B cell (primary cell): ENCODE measurements at places on chromosomes 13 and 19. TPM values are rescaled to one million over a fixed set of nuclear protein-coding genes. Genes with fewer than 3 reads are reported as not detected.
A peak's percentile ranks its signal among the peaks of the same experiment; 100 is the strongest.

The B3GNT8 gene
- total RNA-seq, result 0.22 and 0.27 TPM in 2 replicates

The PDX1 gene
- not detected in 2 replicates for total RNA-seq

The ZSCAN1 gene
- not detected in 2 replicates for total RNA-seq

The GNA15 gene
- 0.37 TPM in 1 of 2 replicates, not detected in the other for total RNA-seq

The RASA3 gene
- 87.4 and 88.8 TPM in 2 replicates for total RNA-seq

The RFPL4A gene
- total RNA-seq, result not detected in 2 replicates

The ZNF440 gene
- total RNA-seq, result 22.4 and 23.4 TPM in 2 replicates

DNA sequence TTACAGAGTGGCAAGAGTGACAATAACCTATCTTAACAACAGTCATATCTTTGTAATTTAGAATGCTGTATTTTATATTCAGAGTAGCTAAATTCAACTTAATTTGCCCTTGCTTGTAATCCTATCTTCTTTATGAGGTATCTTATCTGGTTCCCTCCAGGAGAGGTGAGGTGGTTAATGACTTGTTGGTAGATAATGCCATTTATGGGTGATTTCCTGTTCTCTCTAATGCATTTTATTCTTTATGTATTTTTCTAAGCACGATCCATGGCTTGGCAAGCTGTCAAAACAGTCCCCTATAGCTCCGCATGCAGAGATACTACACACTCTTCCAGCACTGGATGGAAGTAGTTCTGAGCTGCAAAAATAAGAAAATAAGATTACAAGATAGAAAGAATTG lies 267.9 kb downstream of the LMO7 start:
- no peak overlapping the region for H3K27ac ChIP-seq
- no peak overlapping the region for H3K4me3 ChIP-seq
- no peak for DNase-seq
- H3K27me3 ChIP-seq, result no peaks in the 10 kb centered on the region
- H3K4me1 ChIP-seq, result no peaks in the 10 kb centered on the region

- peaks cover 20% of the 10 kb centered on the region for H3K4me1 ChIP-seq
- no peak overlapping the region for H3K4me3 ChIP-seq
- H3K27me3 ChIP-seq, result peaks cover 8% of the 10 kb centered on the region
- no peaks in the 10 kb centered on the region for H3K36me3 ChIP-seq
- no peak overlapping the region for H3K27ac ChIP-seq
Measured at GRCh38 chr13:24162604-24163003, 2.1 kb downstream of the SPATA13 start.

DNA sequence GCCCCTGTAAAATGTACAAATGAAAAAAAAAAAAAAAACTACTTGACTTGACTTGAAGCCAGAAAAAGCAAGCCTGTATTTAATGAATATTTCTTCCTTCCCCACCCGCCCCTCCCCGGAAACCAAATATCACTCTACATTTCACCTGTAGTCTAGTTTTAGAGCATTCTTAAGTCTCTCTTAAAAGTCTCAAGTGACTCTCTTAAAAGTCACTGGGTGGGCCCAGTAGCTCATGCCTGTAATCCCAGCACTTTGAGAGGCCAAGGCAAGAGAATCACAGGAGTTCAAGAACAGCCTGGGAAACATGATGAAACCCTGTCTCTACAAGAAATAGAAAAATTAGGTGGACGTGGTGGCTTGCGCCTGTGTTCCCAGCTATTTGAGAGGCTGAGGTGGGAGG lies 72.0 kb downstream of the TSC22D1 start:
- no peaks in the 10 kb centered on the region for H3K36me3 ChIP-seq
- H3K4me3 ChIP-seq, result no peak overlapping the region
- no peak overlapping the region for H3K27ac ChIP-seq
- H3K4me1 ChIP-seq, result no peaks in the 10 kb centered on the region
- no peaks in the 10 kb centered on the region for H3K27me3 ChIP-seq

GRCh38 chr13:67351909-67352308 lies 121.8 kb upstream of the PCDH9 start:
- no peak for DNase-seq
- no peaks in the 10 kb centered on the region for H3K27me3 ChIP-seq

- H3K4me1 ChIP-seq, result peaks cover 22% of the 10 kb centered on the region
- H3K4me3 ChIP-seq, result peak overlapping the region; percentile 4
- no peaks in the 10 kb centered on the region for H3K27me3 ChIP-seq
- peak overlapping the region; percentile 67 for H3K27ac ChIP-seq
- DNase-seq, result peak; percentile 73
Measured at GRCh38 chr19:17739121-17739875, 12.0 kb upstream of the FCHO1 start.

- peaks cover 8% of the 10 kb centered on the region for H3K4me1 ChIP-seq
- no peaks in the 10 kb centered on the region for H3K36me3 ChIP-seq
- H3K4me3 ChIP-seq, result no peak overlapping the region
- DNase-seq, result no peak
- H3K27me3 ChIP-seq, result no peaks in the 10 kb centered on the region
Measured at GRCh38 chr13:26266311-26266710, 12.4 kb downstream of the CDK8 start.

DNA sequence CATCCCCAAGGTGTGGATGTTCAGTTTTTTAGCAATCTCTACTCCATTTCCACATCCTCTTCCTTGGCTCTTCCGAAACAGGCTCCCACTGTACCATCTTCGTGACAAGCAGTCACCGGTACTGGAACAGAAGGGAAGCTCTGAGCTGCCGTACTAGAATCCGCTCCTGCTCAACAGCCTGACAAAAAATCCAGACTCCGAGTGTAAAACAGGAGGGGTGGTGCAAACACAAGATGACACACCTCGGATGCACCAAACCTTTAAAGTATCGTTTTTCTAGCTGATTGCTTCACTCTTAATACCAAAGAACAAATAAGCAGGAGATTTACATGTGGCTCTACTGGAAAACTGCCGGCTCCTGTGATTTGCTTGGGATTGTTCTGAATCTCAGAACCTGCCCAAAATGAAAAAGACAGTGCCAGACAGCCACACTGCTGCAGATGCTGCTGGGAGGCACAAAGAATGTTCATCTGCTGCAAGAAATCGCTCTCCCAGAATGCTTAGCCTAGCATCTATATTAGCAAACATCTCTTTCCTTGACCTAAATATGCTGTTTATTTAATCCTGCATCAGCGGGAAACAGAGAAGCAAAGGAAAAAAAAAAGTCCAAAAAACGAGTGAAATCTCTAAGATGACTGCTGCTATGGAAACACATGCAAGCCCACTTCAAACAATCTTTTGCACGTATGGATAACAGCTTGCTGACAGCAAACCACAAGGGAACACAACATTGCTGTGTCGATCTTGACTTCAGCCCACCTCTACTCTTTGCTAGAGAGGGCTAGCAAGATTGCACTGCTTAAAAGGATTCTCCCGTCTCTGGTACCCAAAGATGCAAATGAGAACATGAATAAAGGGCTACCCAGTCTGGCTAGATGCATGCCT lies 38.0 kb upstream of the DOCK9 start:
- DNase-seq, result no peak
- H3K27ac ChIP-seq, result no peak overlapping the region
- H3K4me1 ChIP-seq, result no peaks in the 10 kb centered on the region
- no peaks in the 10 kb centered on the region for H3K27me3 ChIP-seq
- no peaks in the 10 kb centered on the region for H3K36me3 ChIP-seq
- H3K4me3 ChIP-seq, result no peak overlapping the region

DNA sequence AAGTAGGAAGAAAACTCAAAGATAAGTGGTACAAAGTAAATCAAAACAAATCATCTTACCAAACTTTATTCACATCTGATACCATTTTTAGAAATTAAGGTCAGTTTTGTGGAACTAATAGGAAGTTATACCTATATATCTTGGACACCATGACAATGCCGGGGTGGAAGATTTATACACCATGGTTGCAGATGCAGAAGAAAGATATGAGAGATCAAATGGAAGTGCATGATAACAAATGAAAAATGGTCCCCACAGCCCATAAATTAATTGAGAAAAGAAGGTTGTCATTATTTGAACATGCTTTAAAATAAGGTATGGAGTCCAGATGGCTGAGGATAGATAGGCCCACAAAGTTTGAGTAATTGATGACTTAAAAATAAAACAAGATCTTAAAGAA lies 276.8 kb downstream of the TSHZ3 start:
- no peak for DNase-seq
- H3K4me3 ChIP-seq, result no peak overlapping the region
- H3K27me3 ChIP-seq, result no peaks in the 10 kb centered on the region
- no peaks in the 10 kb centered on the region for H3K36me3 ChIP-seq
- H3K4me1 ChIP-seq, result no peaks in the 10 kb centered on the region

DNA sequence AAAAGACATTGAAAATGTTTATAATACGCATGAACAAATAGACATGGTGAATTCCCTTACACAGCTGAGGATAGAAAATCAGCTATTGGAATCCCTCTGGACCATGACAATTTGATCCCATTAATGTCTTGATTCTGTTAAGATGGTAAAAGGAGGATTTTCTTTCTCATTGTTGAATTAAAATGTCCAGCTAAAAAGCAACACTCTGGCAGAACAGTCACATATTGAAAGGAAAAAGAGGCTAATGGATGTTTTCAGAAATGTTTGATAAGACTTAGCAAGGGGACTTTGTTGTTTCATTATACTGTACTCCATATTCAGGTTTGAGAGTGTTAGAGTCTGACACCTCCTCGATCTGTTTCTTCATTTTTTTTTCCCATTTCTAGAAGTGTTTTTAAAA lies 296.0 kb downstream of the OLFM4 start:
- no peak for DNase-seq
- H3K27ac ChIP-seq, result no peak overlapping the region
- H3K4me1 ChIP-seq, result no peaks in the 10 kb centered on the region
- H3K27me3 ChIP-seq, result no peaks in the 10 kb centered on the region

GRCh38 chr13:40438999-40439797 lies 227.2 kb downstream of the FOXO1 start:
- H3K4me1 ChIP-seq, result peaks cover 70% of the 10 kb centered on the region
- peak overlapping the region; percentile 6 for H3K4me3 ChIP-seq
- peak; percentile 64 for DNase-seq
- H3K27me3 ChIP-seq, result no peaks in the 10 kb centered on the region

- peaks cover 14% of the 10 kb centered on the region for H3K4me1 ChIP-seq
- no peak overlapping the region for H3K27ac ChIP-seq
- no peaks in the 10 kb centered on the region for H3K27me3 ChIP-seq
- peak; percentile 95 for DNase-seq
- H3K4me3 ChIP-seq, result peak overlapping the region; percentile 53
Measured at GRCh38 chr19:40529093-40529954, 47.3 kb upstream of the SHKBP1 start.

DNA sequence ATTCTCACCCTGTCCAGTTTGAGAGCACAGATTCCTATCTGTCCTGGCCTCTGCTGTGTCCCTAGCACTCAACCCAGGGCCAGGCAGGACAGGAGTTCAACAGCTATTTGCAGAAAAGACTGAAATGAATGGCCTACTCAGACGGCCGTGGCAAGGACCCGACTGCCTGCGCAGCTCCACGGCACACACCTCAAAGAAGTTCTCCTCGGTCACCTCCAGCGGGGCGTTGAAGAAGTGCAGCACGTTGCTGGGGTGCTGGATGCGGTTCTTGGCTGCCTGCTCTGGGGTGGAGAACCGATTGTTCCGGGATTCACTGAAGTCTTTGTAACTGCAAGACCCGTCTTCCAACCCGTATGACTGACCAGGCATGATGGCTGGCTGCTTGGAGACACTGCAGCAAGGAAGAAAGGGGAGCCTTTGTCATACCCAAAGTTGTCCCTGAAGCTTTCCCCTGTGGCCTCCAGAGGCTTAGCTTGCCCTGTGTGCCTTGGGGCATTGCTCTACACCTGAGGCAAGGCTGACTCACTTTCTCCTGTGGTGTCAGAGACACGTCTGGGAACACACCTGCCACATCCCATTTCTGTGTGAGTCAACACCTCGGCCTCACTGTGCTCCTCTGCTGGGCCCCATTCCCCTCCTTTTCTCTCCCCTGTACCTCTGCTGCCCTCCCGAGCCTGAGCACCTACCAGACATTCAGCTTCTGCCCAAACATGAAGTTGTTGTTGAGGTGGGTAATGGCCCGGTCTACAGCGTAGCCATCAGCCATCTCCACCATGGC lies 6.8 kb upstream of the ECH1 start:
- peaks cover 25% of the 10 kb centered on the region for H3K4me1 ChIP-seq
- no peaks in the 10 kb centered on the region for H3K27me3 ChIP-seq
- DNase-seq, result no peak

- H3K36me3 ChIP-seq, result no peaks in the 10 kb centered on the region
- H3K27ac ChIP-seq, result no peak overlapping the region
- H3K4me1 ChIP-seq, result peaks cover 5% of the 10 kb centered on the region
- no peaks in the 10 kb centered on the region for H3K27me3 ChIP-seq
- H3K4me3 ChIP-seq, result no peak overlapping the region
Measured at GRCh38 chr13:26485786-26486185, 71.7 kb upstream of the WASF3 start.

GRCh38 chr19:50277966-50278580 lies 51.1 kb downstream of the KCNC3 start:
- H3K27me3 ChIP-seq, result no peaks in the 10 kb centered on the region
- DNase-seq, result no peak
- H3K4me1 ChIP-seq, result no peaks in the 10 kb centered on the region

- no peak overlapping the region for H3K27ac ChIP-seq
- DNase-seq, result no peak
- no peak overlapping the region for H3K4me3 ChIP-seq
- no peaks in the 10 kb centered on the region for H3K4me1 ChIP-seq
- no peaks in the 10 kb centered on the region for H3K36me3 ChIP-seq
- H3K27me3 ChIP-seq, result no peaks in the 10 kb centered on the region
Measured at GRCh38 chr19:44985445-44985844, 15.8 kb upstream of the RELB start.

DNA sequence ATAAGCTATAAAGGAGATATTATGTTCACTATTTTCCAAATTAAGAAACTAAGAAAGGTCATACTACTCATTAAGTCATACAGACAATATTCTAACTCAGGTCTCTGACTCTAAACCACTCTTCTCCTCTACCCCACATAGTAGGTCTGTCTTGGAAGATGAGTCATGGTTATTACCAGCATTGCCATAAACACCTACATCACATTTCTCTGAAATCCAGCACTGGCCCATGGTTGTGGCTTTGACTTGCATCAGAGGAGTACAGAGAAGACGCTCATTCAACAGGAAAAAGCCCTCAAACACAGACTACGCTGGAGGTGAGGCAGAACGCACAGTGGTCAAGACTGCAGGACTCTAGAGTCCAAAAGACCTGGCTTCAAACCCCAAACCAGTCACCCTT lies 476.8 kb downstream of the COG6 start:
- no peak for DNase-seq
- H3K4me3 ChIP-seq, result no peak overlapping the region
- H3K36me3 ChIP-seq, result no peaks in the 10 kb centered on the region
- no peak overlapping the region for H3K27ac ChIP-seq

DNA sequence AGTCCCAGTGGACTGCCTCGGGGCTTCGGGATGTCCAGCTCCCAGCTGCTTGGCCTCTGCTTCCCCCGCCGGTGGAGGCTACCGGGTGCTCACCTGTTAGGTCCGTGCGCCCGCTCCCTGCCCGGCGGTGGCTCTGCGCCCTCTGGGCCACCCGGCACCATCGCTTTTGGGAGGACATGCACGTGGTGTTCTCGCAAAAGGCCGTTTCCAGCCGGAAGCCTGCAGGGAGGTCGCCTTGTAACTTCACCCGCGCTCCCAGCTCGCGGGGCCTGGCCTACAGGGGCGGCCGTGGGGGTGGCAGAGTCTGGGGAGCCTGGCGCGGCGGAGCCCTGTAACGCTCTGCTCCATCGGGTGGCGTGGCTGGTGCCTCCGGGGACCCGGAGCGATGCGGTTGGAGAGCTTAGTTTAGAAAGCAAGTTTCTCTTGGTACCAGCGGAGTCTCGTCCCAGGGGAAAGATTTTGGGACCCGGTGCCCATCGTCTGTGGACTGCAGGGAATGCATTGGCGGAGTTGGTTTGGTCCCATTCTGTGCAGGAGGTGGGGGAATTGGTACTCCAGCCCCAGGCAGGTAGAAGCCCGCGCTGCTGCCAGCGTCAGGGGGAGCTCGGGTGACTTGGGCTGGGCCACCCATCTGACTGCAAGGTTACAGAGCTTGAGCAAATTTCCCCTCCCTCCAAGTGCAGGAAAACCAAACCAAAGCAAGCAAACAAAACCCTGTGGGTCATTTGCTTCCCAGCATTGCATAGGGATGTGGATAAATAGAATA lies 673 bp downstream of the SPATA13 start:
- H3K27ac ChIP-seq, result no peak overlapping the region
- H3K36me3 ChIP-seq, result no peaks in the 10 kb centered on the region
- H3K4me3 ChIP-seq, result peak overlapping the region; percentile 73
- peaks cover 9% of the 10 kb centered on the region for H3K4me1 ChIP-seq
- H3K27me3 ChIP-seq, result peaks cover 13% of the 10 kb centered on the region
